ENCODE measurements at places on chromosomes 7 and 10. TPM values are rescaled to one million over a fixed set of nuclear protein-coding genes. Genes with fewer than 3 reads are reported as not detected.
A peak's percentile ranks its signal among the peaks of the same experiment; 100 is the strongest.

DNA sequence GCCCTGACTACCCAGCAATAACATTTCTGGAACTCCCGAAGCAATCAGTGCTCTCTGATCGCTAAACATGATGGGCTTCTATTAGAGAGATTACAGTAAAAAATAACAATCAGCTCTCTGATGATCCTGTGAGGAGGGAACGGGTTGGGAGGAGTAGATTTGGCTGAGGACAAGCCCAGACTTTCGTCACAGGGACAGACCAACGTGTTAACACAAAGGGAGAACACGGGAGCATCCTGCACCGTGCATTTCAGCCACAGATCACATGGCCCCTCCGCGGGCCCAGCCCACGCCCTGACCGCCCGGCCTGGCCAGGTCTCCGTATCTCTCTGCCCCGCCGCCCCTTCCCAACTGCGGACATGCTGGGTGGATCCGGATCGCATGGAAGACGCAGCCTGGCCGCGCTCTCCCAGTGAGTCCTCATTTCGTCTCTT, 95.0 kb upstream of the AGBL3 start:
- no peaks in the 10 kb centered on the region for H3K4me1 ChIP-seq
- no peaks in the 10 kb centered on the region for H3K36me3 ChIP-seq
- no peaks in the 10 kb centered on the region for H3K27me3 ChIP-seq
- H3K27ac ChIP-seq: peak overlapping the region; percentile 72
- H3K4me3 ChIP-seq: peak overlapping the region; percentile 32
- peak; percentile 78 for DNase-seq

EGR2 gene
- total RNA-seq: 4.6 TPM

- no peaks in the 10 kb centered on the region for H3K4me1 ChIP-seq
- no peak for DNase-seq
- no peak overlapping the region for H3K27ac ChIP-seq
Measured at GRCh38 chr10:22527520-22527919, 182.2 kb downstream of the SPAG6 start.

DNA sequence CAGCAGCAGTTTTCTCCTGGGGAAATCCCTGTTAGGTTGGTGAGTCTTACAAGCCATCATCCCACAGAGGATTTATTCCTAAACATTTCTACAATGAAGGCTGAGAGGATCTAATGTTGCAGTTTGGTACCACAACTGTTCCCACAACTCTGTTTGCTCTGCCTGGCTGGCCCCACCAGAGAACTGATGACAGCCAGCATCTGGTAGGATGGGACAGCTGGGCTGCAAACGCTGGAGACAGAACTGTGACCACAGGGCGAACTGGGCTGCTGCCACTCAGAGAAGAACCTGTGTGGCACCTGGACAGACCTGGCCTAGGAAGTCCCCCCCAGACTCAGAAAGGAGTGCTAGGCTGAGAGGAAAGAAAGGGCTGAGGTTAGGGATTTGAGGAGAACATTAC, 94.8 kb downstream of the CALN1 start:
- no peaks in the 10 kb centered on the region for H3K4me1 ChIP-seq
- DNase-seq: no peak
- H3K36me3 ChIP-seq: no peaks in the 10 kb centered on the region
- no peak overlapping the region for H3K27ac ChIP-seq

PRSS37 gene
- not detected for total RNA-seq
